Ammon's horn (tissue), 1 donor: ENCODE measurements at places on chromosomes 16 and 17.

- no peak for DNase-seq
Measured at GRCh38 chr17:2018716-2019510, 6.2 kb downstream of the RTN4RL1 start.

DNA sequence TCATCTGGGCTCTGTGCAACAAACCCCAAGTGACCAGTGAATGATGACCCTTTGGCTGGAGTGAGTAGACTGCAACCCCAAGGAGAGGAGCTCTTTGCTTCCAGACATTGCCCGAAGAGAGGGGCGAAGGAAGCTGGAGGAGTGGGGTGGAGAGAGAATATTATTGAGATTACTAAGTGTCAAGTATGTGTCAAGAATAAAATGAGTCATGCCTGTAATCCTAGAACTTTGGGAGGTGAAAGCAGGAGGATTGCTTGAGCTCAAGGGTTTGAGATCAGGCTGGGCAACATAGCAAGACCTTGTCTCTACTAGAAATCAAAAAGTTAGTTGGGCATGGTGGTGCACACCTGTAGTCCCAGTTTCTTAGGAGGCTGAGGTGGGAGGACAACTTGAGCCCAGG, 142.0 kb upstream of the CCL2 start:
- DNase-seq: no peak

DNA sequence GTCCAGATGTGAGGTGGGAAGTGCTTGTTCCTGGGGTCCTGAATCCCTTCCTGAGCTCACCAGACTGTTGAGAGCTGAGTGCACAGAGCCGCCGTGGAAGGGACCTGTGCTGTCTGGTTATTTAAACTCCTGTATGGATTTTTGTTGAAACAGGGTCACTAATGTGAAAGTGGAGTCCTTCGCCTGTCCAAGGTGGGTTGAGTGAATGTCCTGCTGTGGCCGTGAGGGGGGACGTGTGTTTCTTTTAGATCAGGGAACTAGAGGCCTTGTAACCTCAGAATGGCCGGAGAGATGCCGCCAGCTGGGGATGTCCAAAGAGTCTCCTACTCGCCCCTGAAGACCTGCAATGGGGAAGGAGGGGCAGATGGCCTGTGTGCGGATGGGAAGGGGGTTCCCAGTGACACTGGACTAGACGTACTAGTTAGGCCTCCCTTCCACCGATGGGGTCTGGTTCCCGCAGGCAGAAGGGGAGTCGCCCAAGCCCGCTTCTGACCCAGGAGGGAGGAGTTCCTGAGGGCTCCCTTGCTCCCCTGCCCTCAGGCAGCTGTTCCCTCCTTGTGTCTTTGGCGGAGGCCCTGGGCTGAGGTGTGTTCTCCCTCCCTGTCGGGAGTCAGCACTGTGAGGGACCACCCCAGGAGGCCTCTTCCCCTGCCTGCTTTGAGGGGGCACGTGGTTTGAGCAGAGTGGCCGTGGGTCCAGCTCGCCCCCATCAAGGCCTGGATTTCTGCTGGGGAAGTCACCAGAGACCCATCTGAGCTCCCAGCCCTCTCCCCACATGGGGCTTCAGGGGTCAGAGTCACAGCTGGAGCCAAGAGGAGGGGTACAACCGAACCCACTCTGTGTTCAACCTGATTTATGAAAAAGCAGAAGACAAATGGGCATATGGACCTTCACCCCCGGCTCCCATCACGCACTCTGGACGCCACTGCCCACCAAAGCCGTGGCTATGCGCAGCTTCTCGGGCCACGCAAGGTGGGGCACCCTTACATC, 30.9 kb downstream of the OR1D5 start:
- no peak for DNase-seq

DNA sequence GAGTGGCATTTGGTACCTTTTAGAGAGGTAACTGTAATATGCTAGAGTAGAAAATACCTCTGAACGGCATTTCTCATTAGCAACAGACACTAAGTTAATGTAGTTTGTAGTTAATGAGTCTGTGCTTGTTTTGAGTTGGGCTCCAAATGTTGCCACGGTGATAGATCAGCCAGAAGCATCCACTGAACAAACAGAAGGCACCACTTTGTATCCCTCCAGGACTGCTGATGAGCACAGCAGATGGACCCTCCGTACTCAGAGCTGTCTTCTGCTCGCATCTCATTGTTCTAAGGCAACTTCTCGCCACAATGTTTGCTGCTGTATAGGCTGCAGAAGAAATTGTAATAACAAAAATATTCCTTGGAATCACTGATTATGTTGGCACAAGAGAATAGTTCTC, 56.1 kb downstream of the TNRC6C start:
- peak; percentile 66 for DNase-seq

DNA sequence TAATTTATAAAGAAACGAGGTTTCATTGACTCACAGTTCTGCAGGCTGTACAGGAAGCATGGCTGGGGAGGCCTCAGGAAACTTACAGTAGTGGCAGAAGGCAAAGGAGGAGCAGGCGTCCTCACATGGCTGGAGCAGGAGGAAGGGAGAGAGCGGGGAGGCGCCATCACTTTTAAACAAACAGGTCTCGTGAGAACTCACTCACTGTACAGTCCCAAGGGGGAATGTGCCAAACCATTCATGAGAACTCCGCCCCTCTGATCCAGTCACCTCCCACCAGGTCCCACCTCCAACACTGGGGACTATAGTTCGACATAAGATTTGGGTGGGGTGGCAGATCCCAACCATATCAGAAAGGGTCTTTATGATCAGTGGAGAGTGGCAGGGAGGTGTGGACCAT, 392.4 kb upstream of the TNRC6C start:
- DNase-seq: no peak

DNA sequence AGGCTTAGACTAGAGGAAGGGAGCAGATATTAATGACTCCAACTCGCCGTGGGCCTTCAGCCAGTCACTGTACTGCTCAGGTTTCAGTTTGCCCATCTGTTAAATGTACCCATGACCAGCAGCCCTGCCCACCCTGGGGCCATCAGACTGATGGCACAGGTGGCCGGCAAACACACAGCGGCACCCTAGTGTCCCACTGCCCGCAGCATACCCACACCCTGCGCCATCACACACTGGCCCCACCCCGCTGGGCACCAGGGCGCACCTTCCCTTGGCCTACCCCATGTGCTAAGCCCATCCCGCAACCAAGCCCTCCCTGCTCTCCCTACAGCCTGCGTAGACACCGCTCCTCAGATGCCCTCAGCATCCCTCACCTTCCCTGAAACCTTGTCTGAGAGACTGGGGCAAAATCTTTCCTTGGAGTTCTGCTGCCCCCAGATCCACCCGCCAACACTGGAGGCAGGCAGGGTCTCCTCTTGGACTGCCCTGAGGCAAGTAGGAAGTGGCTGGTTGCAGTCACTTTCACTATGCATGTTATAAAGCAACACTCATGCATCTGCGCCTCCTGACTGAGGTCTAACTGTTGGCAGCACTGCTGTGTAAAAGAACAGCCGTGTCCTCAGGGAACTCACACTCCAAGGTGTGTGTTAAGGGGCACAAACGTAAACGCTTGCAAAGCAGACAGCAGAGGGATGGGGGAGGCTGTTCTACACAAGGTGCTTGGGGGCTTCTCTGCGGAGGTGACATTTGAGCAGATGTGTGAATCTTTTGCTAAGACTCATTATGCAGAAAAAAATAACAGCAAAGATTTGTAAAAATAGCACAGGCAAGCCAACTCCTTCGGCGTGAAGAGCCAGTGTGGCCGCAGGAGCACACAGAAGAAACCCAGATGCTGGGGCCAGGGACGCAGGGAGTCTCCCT, 6.7 kb upstream of the BCAR1 start:
- no peak for DNase-seq

DNA sequence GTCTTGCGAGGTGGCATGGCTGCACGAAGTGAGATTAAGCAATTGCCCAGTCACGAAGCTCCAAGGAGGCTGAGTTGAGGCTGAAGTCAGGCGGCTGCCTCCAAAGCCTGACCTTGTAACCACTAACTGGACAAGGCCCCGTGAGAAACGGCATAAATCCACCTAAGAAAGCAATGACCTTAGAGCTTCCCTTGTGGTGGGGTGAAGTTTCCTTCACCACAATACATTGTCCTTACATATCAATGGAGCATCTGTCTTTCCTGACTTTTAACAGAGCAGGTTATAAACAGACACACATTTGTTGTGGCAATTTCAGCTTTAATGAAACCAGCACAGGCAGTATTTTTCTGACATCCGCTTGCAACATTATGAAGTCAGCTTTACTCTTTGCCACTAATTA, 2.5 kb upstream of the MED9 start:
- DNase-seq: no peak

DNA sequence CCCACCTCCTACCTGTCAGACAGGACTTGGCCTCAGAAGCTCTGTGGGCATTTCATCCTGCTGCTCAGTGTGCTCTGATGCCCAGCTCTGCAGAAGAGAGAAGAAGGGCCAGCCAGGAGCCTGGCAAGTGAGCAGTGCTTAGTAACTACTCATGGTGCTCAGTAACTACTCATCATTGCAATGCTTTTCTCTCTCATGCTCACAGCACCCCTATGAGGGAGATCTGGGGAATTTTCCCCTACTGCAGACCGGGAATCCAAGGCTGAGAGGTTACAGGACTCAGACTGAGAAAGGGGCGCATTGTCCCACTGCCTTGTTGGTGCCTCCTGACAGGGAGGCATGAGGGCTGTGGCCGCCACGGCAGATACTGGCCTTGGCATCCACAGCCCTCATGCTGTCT, 261.1 kb downstream of the C16orf95 start:
- no peak for DNase-seq

DNA sequence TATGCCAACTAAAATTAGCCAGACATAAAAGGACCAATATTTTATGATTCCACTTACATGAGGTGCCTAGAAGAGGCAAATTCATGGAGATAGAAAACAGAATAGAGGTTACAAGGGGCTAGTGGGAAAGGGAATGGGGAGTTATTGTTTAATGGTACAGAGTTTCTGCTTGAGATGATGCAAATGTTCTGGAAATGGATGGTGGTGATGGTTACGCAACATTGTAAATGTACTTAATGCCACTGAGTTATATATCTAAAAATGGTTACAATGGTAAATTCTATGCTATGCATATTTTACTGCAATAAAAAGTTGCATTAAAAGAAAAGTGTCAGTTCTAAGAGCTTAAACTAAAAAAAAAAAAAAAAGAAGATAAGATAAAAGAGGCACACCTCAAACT, 17.9 kb downstream of the MT1X start:
- no peak for DNase-seq

DNA sequence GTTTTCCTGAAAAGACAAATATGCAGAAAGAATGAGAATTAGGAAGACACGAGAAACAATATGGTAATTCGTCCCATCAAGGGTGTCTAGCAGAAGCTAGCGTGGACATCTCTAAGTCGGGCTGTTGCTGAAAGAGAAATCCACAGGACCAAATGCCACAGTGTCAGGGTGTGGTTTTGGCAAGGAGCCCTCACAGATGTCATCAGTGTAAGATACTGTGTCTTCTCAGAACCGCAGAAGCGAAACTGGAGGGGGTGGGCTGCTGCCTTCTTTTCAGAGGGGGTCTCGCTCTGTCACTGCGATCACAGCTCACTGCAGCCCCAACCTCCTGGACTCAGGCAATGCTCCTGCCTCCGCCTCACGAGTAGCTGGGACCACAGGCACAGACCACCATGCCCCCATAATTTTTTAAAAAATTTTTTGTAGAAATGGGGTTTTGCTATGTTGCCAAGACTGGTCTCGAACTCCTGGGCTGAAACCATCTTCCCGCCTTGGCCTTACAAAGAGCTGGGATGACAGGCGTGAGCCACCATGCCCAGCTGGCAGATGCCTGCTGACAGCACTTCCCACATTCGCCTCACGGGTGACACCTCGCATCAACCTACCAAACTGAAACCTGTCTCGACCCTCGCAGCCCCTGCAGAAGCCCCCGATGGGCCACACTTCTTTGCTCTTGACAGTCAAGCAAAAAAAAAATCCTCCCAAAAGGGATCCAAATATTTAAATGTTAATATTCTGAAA, 26.2 kb downstream of the TRAP1 start:
- DNase-seq: no peak

DNA sequence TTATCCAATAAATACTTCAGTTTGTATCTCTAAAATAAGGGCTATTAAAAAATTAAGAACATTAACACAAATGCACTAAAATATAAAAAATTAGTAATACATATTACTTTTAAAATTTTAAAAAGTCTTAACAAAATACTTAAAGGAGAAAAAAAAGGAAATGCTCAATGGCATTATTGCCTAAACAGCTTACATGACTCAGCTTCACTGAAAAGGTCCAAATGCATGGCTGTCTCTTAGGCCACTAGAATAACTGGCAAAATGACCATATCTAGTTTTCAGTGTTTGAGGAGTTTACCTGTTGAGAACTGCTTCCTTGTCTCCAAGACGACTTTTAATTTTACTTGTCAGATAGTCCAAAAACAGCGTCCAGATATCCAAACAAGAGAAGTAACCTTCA, 66.0 kb downstream of the XPO6 start:
- DNase-seq: no peak

DNA sequence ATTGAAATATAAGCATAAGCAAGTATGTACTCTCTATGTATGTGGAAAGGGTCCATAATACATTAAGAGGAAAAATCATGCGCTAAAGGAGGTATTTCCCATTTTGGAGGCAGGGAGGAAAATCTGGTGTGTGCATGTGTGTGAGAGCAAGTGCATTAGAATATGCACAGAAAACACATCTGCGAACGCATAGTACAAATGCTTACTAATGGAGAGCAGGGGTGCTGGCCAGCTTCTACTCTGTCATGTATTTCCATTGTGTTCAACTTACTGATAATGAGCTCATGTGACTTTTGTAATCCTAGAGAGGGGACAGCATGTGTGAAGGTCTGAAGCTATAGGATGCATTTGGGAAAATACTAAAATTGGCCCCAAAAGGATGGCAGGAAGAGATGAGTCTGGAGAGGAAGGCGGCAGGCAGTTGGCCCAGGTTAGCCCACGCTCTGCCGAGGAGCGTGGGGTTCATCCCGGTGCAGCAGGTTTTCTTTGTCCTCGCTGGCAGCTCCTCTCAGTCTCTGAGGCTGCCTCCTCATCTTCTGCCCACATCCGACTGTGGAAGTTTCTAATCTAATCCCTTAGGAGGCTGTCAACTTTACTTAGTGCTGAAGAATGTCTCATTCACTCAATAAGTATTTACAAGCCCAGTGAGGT, 17.8 kb upstream of the KSR1 start:
- peak; percentile 34 for DNase-seq

DNA sequence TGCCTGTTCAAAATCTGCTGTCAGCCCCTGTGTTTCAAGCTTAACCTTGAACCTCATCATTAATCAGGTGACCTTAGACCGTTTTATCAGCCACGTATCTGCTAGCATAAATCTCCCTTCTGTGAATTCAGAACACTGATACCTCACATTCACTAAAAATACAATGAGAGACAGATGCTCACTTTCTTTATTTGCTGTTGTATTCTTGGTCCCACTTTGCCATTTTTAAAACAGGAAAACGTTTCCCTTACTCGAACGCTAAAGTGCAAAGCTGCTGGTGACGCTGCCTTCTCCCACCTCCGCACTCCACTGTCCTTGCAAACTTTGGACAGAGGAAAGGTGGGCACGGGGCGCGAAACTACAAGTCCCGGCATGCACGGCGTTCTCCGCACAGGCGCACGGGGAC, 220 bp upstream of the ARHGAP44 start:
- DNase-seq: peak; percentile 58
